Mesenteric fat pad (tissue), 1 donor: ENCODE measurements at places on chromosomes 7 and 10.
A peak's percentile ranks its signal among the peaks of the same experiment; 100 is the strongest.

DNA sequence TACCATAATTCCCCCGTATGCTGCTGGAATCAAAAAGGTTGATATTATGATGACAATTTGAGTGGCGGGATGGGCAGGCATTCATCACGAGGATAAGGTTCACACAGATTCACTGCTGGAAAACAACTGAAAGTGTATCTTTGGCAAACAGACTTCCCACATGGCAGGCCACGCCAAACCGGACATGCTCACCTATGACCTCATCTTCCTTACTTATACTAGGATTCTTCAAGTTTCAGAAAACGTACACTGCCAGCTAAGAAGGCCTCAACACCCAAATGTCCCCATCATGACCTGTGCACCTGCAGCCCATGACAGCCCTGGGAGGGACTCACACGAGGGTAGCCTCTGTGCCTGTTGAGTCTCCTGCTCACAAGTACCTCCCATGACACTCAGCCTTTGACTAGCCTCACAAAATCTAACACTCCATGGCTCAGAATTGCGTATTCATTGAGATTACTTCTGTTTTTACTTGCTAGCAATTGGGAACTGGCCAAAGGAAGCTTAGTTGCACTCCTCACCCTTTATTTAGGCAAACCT is 259.0 kb upstream of the GHITM start:
- no peak for DNase-seq

GRCh38 chr10:111117528-111118277 is 40.9 kb downstream of the ADRA2A start:
- peak; percentile 68 for DNase-seq

DNA sequence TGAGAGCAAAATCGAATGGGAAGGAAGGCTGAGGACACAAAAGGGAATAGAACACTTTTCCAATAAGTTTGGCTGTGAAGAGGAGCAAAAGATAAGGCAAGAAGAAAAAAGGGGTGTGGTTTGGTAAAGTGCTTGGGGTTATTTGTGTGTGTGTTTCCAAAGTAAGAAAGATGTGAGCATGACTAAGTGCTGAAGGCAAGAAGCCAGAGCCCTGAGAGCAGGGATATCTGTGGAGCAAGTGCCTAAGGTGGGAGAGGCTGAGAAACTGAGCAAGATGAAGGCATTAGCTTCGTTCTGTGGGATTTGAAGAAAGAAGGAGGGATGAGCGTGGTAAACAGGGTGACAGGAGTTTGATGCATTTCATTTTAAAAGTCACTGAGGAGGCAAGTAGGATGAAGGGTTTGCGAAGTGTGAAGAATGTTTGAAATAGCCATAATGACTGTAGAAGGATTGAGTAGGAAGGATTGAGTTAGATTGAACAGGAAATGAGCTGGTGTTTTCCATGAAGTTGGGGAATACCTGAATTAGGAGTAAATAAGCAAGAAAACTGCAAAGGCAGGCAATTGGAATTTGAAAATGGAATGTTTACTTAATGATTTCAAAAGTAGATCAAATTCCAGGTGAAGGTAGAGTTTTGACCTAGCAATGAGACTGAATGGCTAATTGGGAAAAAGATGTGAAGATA is 19.9 kb upstream of the SP4 start:
- no peak for DNase-seq

GRCh38 chr10:89019569-89020327 is 29.1 kb downstream of the FAS start:
- DNase-seq, result no peak

DNA sequence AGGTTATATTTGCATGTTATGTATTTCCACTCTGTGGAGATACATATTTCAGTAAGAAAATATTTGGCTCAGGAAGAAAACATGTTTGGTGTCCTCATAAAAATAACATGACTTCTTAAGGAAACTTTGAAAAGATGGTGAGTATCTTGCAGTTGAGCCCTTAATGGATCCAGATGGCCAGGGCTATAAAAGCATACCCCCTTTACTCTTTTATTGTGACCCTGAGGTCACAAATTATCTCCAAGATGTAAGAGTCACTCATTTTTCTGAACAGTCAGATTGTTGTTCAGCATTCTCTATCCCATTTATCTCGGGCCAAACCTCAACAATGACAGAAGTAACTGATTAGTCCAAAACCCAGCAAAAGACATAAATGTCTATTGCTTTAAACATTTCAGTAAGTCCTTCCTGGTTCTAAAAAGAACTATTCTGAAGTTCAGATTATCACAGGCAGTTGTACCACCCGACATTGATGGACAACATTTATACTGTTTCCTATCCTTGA is 539.4 kb downstream of the PARD3 start:
- DNase-seq, result no peak

GRCh38 chr7:100933734-100934133 is 15.6 kb upstream of the MUC3A start:
- DNase-seq, result no peak

GRCh38 chr10:102624751-102625645 is 19.3 kb upstream of the TRIM8 start:
- no peak for DNase-seq

GRCh38 chr7:116432527-116432916 is 67.0 kb upstream of the CAV2 start:
- DNase-seq, result no peak

DNA sequence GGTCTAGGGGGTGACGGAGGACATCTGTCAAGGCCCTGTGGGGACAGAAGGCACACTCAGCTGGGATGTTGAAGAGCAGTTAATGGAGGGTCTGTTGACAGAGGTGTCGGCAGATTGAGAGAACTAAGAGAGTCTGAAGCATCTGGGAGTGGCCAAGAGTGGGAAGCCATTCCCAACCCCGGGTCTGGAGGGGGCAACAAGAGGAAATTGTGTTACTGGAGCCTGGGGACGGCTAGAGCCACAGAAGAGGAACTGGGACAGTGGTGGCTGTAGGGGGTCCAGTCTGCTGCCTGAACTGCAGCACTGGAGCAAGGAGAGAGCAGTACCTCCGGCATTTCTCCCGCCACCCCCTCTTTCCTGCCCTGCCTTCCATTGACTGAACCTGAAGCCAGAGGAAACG is 136.6 kb downstream of the CHN2 start:
- DNase-seq, result no peak

DNA sequence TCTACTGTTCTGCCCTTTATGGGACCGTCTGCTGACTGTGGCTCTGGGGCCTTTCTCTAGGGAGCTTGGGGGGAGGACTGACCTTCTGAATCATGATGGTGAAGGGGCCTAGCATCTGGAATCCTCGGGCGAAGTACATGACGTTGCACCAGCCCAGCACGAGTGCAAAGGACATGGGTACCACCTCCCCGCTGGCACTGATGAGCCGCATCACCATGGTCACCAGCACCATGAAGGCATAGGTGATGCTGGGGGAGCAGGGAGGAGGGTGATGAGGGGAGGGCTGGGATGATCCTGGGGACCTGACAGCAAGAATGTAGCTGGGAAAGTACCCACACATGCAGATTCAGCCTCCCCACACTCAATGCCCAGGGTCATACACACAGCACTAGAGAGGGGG is 11.1 kb downstream of the TRPV6 start:
- DNase-seq, result peak; percentile 59

- DNase-seq, result no peak
Observed at GRCh38 chr10:69810675-69811397, 9.1 kb downstream of the COL13A1 start.

GRCh38 chr7:42226354-42226941 is 10.6 kb downstream of the GLI3 start:
- DNase-seq, result no peak

- DNase-seq, result no peak
Observed at GRCh38 chr10:63197344-63198092, 64.4 kb downstream of the NRBF2 start.

- DNase-seq, result no peak
Observed at GRCh38 chr10:100349672-100350071, 2.6 kb downstream of the SCD start.

GRCh38 chr7:39621784-39622411 is 1.5 kb upstream of the RALA start:
- no peak for DNase-seq

- no peak for DNase-seq
Observed at GRCh38 chr10:97858001-97858439, 8.4 kb downstream of the GOLGA7B start.

DNA sequence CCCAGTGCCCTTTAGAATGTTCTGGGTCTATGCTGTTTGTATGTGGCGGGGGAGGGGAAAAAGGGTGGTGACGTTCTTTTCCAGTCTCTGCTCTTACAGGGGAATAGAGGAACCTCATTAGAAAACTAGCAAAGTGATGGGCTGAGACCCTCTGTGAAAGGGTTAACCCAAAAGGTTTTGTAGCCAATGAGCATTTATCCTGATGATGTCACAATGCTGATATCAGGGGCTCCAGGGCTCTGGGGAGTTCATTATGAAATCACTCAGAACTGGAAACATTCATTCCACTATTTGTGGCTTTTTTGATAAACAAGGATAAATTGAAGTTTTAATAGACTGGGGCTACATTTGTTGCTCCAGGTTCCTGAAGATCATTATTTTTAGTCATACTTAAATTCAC is 71.7 kb downstream of the ARID5B start:
- no peak for DNase-seq

- no peak for DNase-seq
Observed at GRCh38 chr10:44704616-44705015, 206.5 kb upstream of the TMEM72 start.

DNA sequence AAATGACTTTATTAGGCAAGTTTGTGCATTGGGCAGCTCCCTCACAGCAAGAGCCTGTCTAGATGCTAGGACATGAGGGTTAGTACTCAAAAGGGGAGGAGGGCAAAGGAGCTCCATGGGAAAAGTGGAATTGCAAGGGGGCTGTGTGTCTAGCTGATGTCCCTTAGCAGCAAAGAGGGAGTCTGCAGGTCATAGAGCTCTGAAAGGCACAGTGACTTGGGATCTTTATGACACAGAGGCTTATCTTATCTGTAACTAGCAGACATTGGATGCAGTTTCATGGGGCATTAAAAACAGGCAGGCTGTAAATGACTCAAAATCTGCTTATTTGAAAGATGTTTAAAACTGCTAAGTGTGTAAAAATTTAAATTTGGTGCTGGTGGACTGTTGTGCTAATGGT is 556.2 kb upstream of the FZD8 start:
- no peak for DNase-seq

GRCh38 chr7:155324918-155325235 is 27.2 kb downstream of the INSIG1 start:
- DNase-seq, result no peak
